ENCODE measurements at places on chromosomes 6 and 20.

GRCh38 chr20:5844063-5844681, 94.0 kb downstream of the SHLD1 start:
- DNase-seq, result no peak

- no peak for DNase-seq
These were observed 39.2 kb downstream of the MMUT start for GRCh38 chr6:49423817-49424216.

- no peak for DNase-seq
These were observed 37.6 kb downstream of the RRBP1 start for GRCh38 chr20:17644451-17644850.

- DNase-seq, result no peak
These were observed 64.5 kb downstream of the ATP9A start for GRCh38 chr20:51703400-51704287.

DNA sequence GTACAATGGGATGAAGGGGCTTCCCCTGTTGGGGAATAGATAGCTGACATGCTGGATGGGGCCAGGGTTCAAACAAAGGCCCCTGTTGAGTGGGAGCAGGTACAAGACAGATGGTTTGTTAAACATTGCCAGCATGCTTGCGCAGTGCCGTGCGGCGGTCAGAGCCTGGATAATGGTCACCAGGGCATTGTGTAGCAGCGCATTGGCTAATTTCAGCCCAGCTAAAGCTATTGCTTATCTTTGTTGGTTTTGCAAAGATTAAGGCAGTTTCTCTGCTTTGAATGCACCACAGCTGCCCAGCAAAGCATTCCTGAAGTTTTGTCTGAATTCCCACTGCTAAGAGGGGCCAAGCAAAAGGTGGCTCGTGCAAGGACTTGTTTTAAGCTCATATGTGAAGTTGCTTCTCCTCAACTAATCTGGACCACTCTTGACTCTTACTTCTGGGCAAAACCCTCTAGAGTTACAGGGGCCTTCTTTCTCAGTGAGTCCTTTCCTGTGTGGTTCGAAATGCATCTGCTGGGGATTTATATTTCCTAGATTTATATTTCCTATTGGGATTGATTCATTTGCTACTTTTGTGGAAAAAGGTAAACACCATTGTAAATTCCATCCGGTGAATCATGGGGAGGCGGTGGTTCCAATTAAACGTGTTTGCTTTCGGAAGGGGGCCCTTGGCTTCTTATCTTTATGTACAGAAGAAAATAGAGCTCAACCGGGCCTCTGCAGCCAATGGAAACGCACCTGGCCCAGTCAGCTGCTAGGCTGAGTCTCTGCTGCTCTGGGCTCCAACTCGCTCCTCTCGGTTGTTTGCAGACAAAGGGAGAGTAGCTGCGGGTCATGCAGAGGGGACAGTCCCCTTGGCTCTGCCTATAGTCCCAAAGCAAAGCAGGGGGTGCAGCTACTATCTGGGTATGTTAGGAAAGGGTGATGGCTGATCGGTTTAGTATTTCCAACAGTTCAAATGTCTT, 72.1 kb downstream of the FOXA2 start:
- DNase-seq, result no peak

GRCh38 chr6:33665957-33666356, 44.8 kb downstream of the ITPR3 start:
- DNase-seq, result no peak

DNA sequence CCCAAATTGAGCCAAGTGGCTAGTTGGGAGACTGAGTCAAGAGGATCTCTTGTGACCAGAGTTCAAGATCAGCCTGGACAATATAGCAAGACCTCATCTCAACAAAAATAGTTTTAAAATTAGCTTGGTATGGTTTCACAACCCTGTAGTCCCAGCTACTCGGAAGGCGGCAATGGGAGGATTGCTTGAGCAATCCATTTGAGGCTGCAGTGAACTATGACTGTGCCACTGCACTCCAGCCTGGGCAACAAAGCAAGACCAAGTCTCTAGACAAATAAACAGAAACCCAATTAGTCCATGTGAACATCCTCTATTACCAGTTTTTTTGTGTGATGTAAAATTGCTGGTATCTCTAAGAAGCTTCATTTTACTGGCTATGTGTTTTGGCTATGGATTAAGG, 106.2 kb downstream of the TULP4 start:
- DNase-seq, result no peak

- DNase-seq, result no peak
These were observed 7.8 kb upstream of the ABT1 start for GRCh38 chr6:26588965-26589364.

DNA sequence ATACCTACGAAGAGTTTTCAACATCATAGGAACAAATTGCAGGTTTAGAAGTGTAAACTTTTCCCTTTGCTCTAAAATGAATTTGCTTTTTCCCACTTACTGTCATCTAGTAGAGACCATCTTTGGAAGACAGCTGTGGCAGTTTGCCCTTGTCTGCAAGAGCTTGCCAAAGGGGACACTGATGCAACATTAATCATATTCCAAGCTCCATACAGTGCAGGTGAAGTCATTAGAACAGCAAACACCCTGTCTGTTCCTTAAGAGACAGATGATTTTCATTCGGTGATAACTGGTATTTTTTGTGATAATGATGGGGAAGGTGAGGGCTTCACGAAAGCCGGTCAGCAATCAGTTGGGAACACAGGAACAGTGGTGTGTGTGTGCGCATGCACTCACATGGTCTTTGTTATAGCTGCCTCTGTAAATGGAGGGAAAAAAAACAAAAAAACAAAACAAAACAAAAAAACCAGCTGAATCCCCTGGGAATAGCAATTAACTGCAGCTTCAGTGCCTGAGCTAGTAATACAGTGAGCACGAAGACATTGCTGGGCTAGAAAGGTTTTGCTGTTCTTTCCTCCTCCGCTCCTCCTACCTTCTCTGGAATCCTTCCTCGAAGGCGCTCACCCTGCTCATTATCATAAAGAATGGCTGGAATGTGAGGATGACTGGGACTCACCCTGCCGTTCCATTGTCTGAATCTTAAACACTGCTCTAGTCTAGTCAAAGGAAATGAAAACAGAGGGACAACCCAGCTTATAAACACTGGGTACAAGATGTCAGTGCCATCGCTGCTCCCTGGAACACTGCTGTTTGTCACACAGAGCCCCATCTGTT, 35.2 kb upstream of the KIF13A start:
- DNase-seq, result no peak

DNA sequence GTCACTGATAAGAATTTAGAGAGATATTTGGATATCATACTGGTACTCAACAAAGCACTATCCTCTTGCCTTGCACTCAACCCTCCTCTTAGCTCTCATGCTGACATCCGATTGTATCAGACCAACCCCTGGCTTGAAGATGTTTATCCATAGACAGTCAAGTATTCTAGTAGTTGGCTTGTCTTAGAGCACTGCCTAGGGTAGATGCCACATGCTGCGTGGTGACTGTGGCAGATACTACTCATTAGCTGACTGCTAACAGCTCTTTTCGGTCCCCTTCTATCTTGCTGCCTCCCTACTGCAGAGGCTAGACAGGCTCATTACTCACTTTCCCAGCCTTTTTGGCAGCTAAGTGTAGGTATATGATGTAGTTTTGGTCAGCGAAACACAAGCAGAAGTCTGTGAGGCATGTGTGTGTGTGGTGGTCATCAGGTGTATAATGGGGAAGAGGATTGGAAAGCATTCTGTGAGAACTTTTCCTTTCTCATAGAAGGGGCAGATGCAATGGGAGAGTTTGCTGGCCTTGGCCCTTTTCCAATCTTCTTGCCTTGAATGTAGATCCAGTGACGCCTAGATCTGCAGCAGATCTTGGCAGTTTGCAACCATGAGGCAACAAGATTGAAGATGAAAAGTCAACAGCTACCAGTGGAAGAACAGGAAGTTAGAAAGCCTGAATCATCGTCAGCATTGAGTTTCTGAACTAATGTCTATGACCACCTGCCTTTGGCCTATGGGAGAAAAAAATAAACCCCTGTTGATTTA, 4.4 kb upstream of the IFNGR1 start:
- peak; percentile 91 for DNase-seq

DNA sequence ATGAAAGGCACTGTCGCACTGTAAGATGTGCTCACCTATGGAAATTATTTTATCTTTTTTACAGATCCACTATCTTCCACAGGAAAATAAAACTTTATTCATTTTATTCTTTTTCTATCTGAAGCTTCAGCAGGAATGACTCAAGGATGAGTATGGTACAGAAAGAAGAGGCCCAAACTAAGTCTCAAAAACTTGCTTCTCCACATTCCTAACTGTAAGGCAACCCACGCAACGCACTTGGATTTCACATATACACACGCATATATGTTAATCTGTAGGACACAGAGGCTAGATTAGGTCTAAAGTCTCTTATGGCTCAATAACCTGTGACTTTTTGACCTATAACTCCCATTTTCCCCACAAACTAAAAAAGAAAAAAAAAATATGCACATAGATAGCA, 81.9 kb downstream of the RALGAPA2 start:
- no peak for DNase-seq

DNA sequence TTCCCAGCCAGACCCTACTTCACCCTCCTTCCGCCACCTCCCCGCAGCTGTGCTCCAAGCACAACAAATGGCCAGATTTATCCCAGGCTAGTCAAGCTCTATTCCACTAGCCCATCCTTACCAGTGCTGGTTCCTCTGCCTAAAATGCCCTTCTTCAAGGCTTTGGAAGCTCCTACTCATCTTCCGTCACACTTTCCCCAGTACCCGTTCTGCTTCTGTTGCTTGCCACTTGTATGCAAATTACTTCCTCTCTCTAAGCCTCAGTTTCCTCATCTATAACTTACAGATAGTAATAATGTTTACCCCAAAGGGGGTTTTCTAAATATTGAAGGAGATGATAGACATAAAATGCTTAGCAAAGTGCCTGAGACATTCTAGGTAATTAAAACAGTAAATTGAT, 193.1 kb downstream of the MAFB start:
- peak; percentile 51 for DNase-seq

DNA sequence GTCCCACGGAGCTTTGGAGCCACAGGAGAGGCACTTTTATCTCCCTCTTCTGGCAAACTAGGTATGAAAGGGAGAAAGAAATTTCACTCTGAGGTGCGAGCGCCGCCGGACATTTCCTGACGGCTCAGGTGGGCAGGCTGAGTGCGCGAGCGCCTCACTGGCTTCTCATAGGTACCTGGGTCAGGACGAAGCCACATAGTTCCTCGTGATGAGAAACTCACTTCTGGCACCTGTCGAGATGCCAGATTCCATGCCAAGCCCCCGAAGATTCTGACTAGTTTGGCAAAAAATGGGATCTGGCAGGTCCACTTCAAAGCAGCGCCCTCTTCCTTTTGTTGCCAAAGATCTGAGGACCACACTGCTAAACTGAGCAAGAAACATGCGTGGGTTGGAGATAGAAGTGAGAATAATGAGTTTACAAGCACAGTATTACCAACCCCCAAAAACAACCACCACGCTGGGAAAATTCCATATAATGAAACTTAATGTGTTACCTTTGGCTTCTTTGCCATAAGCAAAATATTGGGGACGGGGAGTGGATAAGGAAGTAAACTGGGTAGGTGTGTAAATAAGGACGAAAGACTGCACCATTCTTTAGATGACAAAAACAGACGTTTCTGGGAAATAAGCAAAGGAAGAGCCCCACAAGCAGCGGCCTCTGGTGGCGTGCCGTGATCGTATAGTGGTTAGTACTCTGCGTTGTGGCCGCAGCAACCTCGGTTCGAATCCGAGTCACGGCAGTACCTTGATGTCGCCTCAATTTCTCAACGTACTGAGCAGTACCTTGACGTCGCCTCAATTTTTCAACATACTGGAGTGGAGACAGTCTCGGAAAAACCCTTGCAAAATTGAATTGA, 89.8 kb upstream of the PRSS16 start:
- DNase-seq, result peak; percentile 69

Measured in inflammatory macrophage treated with lipopolysaccharide for 1 hour (primary cell).